NCI-H2227 treated with DMSO at 0.1 percent for 48 hours (cell line): ENCODE measurements at places on chromosomes 1 and 21.
A peak's percentile ranks its signal among the peaks of the same experiment; 100 is the strongest.

DNA sequence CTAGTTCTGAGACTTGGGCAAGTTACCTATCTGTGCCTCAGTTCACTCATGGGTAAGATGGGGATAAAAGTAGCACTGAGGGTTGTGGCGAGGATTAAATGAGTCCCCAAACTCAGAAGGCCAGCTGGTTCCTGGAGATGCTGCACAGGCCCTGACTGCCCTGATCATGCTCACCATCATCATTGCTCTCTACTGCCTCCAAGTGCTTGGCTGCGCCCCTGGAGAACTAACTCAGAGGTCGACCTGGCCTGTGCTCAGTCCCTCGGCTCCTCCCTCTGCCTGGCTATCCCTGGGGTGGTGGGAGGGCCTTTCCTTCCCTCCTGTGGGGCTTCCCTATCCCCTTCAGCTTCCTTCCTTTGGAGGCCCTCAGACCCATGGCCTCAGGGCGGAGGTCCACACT is 5.6 kb downstream of the SLC5A9 start:
- DNase-seq = no peak

DNA sequence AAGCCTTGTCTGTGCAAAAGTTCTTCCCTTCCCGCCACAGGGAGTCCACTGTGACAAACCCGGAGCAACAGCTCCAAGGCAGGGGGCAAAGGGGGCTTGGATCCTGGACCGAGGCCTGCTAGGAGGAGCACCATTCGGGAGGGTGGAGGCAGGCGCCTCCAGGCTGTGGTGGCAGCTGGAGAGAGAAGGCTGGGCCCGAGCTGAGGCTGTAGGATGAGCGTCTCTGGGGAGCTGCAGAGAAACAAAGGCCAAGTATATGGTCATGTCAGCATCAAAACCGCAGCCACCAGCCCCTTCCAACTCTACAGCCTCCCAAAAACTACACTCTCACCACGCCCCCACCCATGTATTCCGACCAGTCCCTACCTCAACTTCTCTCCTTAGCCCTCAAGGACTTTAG is 579 bp downstream of the SH3BP5L start:
- no peak for DNase-seq

- DNase-seq = peak; percentile 9
These were observed 6.5 kb downstream of the KCNN3 start for GRCh38 chr1:154863315-154864174.

DNA sequence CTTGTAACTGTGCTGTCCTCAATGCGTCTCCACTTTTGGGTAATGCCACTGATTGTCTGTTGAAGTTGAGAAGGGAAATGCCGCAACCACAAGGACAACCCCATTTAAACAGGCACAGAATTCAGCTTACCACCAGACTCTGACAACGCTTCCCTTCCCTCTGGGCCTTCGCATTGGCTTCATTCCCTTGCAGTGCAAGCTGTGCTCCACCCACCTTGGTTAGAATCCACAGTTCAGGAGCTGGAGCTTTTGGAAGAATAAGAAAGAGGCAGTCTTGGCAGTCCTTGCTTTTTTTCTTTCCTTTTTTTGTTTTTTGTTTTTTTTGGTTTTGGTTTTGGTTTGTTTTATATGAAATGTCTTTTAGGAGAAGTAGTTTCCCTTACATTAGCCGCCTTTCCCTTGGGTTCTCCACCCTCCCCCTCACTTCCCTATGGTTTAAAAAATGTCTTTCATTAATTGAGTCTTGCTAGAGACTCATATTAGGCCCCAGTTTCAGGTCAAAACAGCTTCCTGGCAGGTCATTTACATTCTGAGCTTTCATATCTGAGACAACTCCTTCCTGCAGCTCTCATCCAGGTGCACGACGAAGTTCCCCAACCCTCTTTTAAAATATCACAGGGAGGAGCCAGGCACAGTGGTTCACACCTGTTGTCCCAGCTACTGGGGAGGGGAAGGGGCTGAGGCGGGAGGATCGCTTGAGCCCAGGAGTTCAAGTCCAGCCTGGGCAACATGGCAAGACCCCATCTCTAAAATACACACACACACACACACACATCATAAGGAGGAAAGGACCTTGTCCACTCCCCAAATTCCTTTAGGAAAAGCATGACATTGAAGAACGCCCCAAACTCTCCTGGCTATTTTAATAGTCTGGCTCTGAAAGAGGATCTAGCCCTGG is 20.7 kb upstream of the LAX1 start:
- DNase-seq = no peak

DNA sequence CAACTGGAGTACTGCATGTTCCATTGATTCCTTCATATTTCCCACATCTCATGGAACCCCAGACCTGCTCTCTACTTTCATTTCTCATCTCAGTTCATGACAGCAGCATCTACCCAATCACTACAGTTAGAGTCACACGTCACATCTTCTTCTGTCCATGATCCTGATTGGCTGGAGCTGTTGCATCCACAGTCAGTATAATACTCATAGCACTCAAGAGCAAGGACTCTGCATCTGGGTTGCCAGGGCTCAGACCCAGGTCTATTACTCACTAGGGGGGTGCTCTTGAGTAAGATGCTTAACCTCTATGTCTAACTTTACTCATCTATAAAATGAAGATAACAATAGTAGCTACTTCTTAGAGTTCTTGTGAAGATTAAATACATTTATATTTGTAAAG is 4.4 kb upstream of the XPR1 start:
- DNase-seq = no peak

- DNase-seq = no peak
These were observed 176.5 kb upstream of the GJB5 start for GRCh38 chr1:34578306-34578705.

DNA sequence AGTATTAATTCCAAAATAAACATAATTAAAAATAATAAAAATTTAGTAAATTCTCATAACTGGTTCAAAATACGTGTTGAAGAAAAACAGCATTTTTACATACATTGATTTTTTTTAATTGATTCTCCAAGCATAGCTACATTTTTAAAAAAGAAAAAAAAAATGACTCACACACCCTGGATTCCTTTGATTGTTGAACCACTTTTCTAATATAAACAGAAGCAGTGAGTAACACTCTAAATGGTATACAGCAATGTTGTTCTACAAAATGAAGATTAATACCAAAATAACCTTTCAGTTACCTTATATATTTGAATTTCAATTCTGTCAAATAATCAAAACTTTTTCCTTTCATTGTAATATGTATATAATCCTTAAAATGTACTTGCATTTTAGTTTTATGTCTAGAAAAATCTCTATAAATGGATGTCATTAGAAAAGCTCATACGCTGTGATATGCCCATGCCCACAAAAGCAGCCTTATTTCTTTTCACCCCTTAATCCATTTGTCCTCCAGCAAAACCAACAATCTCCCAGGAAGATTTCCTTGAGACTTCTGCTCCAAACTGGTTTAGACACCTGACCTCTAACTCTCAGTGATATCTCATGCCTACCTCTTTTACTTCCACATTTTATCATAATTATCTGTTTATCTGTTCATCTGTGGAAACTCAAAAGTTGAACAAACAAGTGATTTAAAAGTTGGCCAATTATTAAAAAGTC is 246.4 kb upstream of the NR5A2 start:
- DNase-seq = no peak

- no peak for DNase-seq
These were observed 69.2 kb downstream of the NCAM2 start for GRCh38 chr21:21067375-21067774.

DNA sequence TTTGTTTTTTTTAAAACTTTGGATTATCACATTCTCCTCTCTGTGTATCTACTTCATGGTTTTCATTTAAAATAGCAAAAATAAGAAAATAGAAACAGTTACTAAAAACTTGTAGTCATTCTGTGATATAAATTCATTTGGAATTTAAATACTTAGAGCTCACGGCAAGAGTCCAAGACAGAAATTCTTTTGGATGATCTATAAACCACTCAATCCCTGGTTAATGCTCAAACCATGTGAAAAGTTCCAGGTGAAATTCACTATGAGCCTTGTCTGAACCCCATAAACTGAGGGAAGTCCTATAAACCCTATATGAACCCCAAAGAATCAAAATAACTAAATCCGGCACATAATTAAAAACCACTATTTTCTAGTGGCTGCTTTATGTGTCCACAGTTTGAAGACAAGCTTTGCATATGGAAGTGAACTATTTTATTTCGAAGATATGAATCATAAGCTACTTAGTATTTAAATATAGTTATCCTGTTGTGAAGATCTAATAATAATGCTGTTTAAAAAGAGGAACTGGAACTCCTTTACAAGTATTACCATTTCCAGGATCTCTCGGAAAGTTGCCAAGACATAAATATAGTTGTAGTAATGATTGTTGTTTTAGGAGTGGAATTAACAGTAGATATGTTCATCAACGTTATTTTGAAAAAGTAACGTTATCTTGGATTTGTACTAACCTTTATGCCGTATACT is 163.5 kb downstream of the NFIA start:
- no peak for DNase-seq

DNA sequence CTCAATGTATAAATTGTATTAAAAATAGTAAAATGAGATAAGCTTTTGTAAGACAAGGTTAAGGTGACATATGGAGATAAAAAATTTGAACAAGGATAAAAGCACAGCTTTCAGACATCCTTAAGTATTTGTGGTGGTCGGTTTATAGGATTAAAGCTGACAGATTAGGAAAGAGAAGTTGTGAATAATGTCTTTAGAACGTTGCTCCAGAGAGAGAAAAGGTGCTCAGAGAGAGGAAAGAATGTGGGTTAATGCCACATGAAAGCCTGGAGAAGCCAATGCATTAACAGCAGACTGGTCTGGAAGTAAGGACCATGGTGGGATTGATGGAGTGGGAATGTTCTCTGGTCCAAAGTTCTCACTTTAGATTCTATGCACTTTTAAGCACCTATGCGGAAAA is 44.8 kb downstream of the ATP6V1G3 start:
- DNase-seq = no peak

GRCh38 chr1:232678185-232678886 is 48.4 kb upstream of the SIPA1L2 start:
- no peak for DNase-seq

DNA sequence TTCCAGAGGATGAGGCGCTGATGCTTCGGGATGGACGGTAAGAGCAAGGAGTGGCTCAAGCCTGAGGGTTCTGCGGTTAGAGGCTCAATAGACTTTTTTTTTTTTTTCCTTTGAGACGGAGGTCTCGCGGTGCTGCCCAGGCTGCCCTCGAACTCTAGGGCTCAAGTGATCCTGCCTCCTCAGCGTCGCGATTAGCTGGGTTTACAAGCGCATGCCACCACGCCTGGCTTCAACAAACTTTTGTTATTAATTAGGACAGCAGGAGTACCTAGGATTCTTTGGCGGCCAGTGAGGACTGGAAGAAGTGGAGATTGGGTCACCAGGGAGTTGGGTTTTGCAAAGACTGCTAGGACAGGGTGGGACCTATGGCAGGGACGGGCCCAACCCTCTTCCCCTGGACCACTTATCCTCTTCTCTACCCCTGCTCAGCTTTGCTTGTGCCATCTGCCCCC is 587 bp downstream of the SCNM1 start:
- no peak for DNase-seq

DNA sequence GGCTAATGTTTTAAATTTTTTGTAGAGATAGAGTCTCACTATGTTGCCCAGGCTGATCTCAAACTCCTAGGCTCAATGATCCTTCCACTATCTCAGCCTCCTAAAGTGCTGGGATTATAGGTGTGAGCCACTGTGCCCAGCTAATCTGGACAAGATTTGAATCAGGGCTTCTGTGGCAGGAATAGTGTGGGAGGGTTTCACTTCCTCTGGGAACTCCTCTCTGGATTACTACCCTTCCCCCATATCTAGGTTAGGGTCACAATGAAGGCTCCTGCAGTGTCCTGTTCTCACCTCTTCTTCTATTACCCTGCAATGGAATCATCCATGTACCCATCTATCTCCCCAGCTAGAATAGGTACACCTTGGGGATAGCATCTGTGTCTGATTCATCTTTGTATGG is 133.6 kb upstream of the RAB4A start:
- no peak for DNase-seq

DNA sequence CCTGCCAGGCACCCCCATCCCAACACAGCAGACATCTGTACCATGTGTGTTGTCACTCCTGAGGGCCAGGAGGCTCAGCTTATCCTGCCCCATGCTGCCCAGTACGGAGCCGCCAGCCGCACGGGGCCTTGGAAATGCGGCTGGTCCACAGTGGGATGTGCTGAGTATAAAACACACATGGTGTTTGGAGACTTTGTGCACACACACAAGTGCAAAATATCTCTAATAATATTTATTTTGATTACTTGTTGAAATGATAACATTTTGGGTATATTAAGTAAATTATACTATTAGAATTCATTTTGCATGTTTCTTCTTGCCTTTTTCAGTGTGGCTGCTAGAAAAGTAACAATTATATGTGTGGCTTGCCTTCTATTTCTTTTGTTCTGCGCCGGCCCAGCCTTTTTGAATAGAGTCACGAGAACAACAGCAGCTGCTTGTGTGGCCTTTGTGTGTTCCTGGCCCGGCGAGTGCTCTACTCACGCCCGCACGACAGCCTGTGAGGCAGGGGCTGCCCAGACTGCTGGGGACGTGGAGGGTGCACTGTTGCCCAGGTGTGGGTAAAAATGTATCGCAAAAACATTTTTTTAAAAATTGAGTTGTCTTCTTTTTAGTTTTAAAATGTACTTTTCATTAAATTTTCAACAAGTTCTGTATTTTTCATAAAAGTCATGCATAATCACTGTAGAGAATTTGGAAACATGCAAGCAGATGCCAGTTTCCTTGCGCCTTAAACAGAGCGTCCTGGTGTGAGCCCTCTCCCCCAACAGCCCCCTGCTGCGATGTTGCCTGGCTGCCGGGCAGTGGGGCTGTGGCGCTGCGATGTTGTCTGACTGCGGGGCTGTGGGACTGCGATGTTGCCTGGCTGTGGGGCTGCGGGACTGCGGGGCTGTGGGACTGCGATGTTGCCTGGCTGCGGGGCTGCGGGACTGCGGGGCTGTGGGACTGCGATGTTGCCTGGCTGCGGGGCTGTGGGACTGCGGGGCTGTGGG is 35.5 kb downstream of the COQ8A start:
- DNase-seq = peak; percentile 32

DNA sequence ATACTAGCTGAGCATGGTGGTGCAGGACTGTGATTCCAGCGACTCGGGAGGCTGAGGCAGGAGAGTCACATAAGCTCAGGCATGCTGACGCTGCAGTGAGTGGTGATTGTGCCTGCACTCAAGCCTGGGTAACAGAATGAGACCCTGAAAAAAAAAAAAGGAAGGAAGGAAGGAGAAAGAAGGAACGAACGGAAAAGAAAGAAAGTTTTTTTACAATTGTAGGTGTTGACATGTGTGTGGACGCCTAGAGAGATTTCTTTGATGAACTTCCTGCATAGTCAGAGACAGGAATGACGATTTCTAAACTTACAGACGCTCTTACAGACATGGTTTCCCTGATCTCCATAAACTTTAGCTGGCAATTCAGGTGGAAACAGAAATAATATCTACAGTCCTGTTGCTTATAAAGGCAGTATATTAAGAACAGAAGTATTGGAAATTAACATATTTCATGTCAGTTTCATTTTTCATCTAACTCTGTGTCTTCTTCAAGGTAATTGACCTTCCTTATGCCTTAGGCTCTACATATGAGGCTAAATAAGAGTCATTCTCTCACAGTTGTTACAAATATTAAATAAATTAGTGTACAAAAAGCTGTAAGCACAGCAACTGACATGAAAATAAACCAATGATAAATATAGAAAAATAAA is 4.1 kb downstream of the SAMSN1 start:
- DNase-seq = no peak

- no peak for DNase-seq
These were observed 32.8 kb downstream of the RNASEL start for GRCh38 chr1:182556279-182556678.

- no peak for DNase-seq
These were observed 14.8 kb downstream of the ALX3 start for GRCh38 chr1:110055493-110056284.

GRCh38 chr21:44533121-44533890 is 6.7 kb downstream of the KRTAP10-1 start:
- DNase-seq = no peak
